ENCODE measurements at places on chromosomes 11 and 22.

DNA sequence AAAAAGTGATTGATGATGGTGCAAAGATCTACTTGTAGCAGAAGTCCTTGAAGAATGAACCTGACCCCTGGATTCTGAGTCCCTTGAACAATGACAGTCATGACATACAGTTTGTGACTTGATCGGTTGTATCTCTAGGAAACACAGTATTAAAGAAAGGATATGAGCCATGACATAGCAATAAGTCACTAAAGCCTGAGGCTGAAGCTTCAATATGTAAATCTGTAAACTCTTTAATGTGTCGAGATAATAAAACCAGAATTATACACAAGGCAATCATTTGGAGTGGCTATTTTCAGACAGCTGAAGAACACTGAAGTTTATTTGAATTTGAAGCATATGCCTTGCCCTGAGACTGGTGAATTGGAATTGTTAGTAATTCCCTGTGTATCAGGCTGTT lies 911.5 kb upstream of the RAG2 start:
- no peak for DNase-seq

DNA sequence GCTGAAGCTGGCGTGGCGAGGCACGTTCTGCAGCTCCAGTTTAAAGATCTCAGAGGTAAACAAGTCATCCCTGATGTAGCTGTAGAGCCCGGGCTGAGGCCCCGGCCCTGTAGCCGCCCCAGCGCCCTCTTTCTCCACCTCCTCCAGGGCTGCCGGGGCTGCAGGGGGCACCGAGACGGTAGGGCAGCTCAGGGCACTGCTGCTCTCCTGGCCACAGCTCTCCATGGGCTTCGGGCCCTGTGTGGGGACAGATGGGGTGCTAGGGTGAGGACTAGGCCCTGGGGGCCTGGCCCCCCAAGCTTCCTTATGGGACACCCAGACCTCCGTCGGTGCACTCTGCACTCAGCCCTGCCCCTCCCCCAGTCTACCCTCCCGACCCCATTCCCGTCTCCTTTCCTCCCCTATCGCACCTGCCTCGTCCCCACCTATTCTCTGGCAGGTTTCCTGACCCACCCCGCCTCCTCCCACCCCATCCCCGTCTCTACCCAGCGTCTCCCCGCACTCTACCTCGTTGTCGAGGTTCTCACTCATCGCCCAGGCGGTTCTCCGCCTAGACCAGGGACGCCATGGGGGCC lies 559 bp downstream of the RANBP1 start:
- no peak for DNase-seq

GRCh38 chr11:43573233-43573632 lies 107.3 kb upstream of the HSD17B12 start:
- peak; percentile 46 for DNase-seq

DNA sequence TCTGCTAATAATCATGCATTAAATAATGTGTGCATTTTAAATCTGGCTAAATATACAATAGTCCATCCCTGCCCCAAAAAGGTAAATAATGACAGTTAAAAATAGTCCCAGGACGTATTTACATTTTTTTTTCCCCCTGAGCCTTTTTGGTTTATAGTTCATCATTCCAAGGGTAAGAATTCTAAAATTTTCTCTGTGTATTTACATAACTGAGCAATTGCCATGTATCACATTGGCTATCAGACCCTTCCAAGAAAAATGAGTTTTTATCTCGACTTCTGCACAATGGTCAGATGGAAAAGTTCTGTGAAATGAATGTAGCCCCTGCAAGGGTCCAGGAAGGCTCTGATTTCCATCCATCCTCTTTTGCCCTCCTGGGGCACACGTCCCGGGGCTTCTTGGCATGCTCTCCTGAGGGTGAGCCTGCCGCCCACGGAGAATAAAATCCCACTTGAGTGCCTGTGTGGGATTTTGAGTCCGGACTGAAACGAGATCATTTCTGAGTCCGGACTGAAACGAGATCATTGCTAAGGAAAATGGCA lies 94.1 kb upstream of the ANO1 start:
- DNase-seq = no peak

GRCh38 chr11:128696941-128697340 lies 3.1 kb downstream of the FLI1 start:
- DNase-seq = no peak

DNA sequence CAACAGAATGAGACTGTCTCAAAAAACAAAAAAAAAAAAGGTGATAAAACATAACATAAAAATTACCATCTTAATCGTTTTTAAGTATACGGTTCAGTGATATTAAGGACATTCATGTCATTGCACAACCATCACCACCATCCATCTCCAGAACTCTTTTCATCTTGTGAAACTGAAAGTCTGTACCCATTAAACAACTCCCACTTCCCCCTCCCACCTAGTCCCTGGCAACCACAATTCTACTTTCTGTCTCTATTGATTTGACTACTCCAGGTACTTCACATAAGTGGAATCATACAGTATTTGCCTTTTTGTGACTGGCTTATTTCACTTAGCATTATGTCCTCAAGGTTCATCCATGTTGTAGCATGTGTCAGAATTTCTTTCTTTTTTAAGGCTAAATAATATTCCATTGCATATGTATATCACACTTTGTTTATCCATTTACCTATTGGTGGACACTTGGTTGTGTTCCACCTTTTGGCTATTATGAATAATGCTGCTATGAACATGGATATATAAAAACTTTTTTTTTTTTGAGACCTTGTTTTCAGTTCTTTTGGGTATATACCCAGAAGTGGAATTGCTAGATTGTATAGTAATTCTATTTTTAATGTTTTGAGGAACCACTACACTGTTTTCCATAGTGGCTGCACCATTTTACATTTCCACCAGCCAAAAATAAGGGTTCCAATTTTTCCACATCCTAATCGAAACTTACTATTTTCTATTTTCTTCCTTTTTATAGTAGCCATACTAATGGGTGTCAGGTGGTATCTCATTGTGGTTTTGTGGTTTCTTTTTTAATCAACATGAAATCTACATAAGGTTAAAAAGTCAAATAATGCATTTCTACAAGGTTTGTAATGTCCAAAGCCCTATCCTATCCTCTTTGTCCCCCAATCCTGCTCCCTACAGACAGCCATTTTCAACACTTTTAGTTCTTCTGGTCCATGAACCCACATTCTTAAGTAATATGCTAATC lies 23.4 kb upstream of the PIK3C2A start:
- DNase-seq = peak; percentile 67

GRCh38 chr11:66278363-66279091 lies 552 bp downstream of the CNIH2 start:
- DNase-seq = peak; percentile 29

- no peak for DNase-seq
Observed at GRCh38 chr11:130703489-130704190, 212.6 kb downstream of the SNX19 start.

- peak; percentile 60 for DNase-seq
Observed at GRCh38 chr11:100687054-100687629, at the start of gene ARHGAP42. TSS of gene ARHGAP42 (plus strand) at chr11:100687288. CDS start at chr11:100687679, 391 bp downstream.

DNA sequence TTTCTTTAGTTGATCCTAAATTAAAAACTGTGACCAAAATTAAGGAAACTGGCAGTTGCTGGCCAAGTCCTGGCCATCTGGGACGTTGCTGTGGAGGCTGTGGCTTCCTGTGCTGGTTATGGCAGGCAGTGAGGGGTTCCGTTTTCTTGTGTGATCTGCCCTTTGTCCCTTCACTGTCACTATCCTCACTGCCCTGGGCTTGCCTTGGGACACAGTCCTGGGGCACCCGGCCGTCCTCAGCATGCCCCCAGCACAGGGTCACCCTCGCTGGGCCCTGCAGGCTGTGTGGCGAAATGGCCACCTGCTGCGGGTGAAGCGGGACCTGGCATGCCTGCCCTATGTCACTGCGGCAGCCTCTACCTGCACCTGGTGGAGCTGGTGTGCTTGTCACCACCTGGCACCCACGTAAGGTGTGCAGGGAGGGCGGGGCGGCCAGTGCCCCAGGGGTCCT lies 52.5 kb upstream of the SLC22A12 start:
- DNase-seq = no peak

GRCh38 chr11:76638270-76639197 lies 32.0 kb downstream of the LRRC32 start:
- DNase-seq = no peak

DNA sequence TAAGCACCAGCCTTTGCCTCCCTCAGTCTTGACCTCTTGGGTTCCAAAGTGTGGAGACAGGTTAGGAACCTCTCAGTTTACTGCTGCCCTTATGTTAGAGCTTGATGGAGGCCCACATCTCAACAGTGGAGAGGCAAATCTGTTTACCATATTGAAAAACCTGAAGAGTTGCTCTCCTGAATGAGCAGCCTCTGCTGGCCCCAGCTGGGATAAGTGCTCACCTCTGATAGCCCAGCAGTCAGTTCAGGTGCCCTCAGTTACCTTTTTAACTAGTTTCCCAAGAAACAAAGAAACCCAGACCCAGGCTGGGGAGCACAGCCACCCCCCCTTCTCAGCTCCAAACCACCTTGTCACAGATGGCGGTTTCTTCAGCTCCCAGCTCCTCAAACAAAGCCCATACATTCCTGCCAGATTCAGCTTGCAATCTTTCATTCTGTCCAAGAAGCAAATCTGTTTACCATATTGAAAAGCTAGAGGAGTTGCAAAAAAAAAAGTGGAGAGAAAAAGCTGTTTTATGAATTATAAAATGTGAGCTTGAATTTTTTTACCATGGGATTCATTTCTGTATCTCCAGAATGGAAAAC lies 57.2 kb downstream of the PPFIBP2 start:
- DNase-seq = no peak

- no peak for DNase-seq
Observed at GRCh38 chr11:35752115-35752514, 89.5 kb downstream of the TRIM44 start.

DNA sequence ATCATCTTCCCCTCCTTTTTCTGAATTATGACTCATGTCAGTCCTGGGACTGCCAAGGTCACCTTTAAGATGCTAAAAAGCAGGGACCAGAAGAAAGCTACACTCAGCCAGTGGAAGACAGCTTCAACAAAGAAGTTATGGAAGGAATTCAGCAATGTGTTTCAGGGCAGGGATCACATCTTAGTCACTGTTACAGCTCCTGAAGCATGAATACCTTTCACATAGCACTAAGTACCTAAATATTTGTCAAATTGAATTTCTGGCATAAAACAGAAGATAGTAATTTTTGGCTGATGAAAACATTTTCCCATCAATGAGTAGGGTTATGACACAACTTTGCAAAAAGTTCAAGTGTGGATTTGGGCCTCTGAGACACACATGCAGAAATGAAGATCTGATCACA lies 5.2 kb downstream of the DDB1 start:
- DNase-seq = no peak

DNA sequence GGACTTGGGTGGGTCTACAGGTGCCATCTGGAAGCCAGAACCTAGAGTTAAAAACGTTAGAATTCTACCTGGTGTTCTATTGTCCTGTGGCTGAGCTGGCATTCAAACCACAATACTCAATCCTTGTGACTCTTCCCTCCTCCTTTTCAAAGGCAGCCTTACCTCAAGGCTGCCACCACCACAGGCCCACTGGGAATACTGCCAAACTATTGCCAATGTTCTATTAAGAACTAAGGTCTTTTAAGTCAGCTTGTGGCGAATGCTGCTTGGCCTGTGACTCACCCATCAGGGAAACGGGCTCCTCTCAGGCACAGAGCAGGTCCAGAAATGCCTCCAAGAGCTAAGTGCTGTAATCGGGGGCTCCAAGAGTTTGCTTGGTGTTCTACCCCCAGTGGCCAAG lies 1008.4 kb downstream of the JRKL start:
- DNase-seq = no peak

GRCh38 chr11:3147257-3147619 lies 17.9 kb downstream of the OSBPL5 start:
- DNase-seq = no peak

DNA sequence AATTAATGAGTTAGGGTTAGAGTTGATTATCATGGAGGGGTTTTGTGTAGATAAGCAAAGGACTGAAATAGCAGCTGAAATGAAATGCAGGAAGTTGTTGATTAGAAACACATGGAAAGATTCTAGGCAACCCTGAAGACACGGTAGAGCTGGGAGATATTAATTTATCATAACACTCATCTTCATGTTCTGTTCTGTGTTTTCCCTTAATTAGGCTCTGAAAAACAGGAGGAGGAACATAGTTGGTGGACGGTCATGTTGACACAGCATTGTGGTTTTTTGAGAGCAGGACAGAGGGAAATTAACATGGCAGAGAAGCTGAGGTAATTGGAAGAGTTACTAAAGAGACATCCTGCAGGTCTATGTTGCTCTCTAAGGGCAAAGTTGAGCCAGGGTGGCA lies 138.8 kb upstream of the UBASH3B start:
- DNase-seq = no peak

- no peak for DNase-seq
Observed at GRCh38 chr11:107397357-107397756, 60.3 kb downstream of the CWF19L2 start.

DNA sequence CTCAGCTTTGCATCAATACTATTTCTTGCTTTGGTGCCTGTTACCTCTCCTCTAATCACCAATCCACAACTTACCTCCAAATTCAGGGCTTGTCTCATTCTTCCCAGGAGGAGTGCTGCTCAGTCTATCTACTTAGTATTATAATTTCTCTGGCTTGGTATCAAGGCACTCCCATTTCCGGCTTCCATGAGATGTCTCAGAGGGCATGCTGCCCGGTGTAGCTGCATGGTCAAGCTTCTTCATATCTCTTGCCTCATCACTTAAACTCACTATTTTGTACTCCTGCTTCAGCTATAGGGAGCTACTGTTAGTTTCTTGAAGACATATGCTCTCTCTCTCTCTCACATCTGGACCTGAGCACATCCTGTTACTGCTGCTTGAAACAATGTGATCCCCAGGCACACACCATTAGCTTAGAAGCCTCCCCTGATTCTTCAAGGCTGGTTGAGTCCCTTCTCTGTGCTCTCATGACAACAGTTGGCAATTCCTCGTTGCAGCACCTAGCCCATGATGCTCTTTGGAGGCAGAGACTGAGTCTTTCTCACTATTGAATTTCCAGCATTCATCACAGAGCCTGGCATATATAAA lies 182.8 kb upstream of the SYN3 start:
- no peak for DNase-seq

GRCh38 chr11:9076046-9076445 lies 15.4 kb downstream of the SCUBE2 start:
- DNase-seq = no peak

GRCh38 chr11:117613521-117613920 lies 183.5 kb downstream of the DSCAML1 start:
- DNase-seq = no peak

DNA sequence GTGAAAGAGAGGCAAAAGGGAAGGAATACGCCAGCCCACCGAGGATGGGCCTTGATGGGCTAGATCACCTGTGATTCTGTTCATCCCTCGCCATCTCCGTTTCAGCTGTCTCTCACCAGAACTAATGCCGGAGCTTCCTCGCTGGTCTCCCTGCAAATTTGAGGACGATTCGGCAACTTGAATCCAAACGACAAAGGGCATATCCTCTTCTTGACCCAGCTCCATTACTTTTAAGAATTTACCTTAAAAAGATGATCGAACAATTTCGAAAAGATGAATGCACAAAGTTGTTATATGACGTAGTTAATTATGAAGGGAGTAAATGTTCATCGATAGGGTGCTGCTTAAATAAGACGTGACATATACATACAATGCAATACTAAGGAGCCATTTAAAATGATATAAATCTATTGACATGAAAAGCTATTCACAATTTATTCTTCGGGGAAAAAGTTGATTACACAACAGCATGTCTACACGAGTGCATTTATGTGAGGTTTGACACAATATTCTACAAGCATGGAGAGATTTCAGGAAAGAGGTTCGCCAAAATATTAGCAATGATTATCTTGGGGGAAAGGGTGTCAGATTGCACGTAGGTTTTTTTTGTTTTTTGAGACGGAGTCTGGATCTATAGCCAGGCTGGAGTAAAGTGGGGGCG lies 937 bp upstream of the FAM168A start:
- no peak for DNase-seq

GRCh38 chr11:56720513-56720912 lies 21.6 kb downstream of the OR9G1 start:
- DNase-seq = no peak

Measured in activated CD4-positive, alpha-beta T cell treated with anti-CD3 and anti-CD28 coated beads for 36 hours (primary cell).